ENCODE measurements at places on chromosomes 11 and 22.

GRCh38 chr11:105767931-105768330, 158.1 kb downstream of the GRIA4 start:
- DNase-seq, result no peak

DNA sequence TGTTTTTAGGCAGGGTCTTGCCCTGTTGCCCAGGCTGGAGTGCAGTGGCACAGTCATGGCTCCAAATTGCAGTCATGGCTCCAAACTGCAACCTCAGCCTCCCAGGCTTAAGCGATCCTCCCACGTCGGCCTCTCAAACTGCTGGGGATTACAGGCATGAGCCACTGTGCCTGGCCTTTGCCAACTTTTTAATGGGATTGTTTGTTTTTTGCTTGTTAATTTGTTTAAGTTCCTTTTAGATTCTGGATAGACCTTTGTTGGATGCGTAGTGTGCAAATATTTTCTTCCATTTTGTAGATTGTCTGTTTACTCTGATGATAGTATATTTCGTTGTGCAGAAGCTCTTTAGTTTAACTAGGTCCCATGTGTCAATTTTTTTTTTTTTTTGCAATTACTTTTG, 10.0 kb upstream of the SCGB1D1 start:
- no peak for DNase-seq

GRCh38 chr11:132959693-132960092, 572.6 kb downstream of the OPCML start:
- no peak for DNase-seq

DNA sequence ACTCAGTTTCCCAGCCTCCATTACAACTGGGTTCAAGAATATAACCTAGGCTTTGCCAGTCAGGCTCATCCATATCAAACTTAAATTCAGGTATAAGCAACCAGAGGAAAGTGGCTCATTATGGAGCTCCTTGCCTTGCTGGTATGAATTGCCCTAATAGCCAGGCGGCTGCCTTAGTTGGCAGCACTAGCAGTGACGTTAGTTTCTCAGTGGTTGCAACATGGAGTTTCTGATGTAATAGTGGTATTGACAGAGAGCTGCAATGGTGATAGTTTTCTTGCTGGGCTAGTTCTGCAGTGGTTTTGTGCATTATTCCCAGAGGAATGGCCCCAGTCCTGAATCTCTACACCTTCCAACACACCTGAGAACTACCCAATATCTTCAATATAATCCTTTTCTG, 3.8 kb upstream of the TMEM123 start:
- DNase-seq, result no peak

GRCh38 chr11:84022695-84023094, 736.5 kb upstream of the CCDC90B start:
- no peak for DNase-seq

DNA sequence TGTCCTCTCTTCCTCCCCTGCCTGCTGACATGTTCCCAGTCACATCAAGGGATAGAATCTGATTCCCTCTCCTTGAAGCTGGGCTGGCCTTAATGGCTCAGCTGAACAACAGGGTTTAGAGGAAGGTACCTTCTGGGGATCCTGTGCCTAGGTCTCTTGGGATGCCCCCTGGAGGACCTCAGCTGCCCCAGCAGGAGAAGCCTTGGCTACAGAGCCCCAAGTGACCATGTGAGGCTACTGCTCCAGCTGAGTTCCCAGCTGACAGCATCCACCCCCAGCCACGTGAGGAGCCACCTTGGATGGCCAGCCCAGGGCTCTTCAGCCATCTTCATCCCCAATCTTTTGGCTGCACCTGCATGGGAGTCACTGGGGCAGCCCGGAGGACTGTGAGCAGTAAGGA, 1499.3 kb downstream of the TBC1D22A start:
- no peak for DNase-seq

- DNase-seq, result no peak
Observed at GRCh38 chr11:46755962-46756361, 36.9 kb downstream of the F2 start.

DNA sequence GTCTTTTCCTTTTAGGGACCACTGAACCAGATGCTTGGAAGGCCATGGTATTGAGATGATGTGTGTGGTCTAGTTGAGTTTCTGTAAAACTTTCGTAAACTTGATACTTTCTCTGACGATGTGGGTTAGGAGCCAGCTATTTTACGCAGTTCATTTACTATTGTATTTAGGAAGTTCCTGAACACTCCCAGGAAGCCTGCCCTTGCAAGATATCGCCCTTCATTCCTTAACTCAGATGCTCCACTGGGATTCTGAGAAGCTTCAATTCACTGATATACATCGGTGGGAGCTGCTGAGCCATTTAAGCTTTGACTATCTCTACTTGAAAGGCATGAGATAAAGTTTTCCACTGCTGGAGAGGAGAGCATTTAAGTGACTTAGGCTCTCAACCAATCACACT, 121.3 kb downstream of the CSNK2A3 start:
- DNase-seq, result no peak

GRCh38 chr11:58576887-58577471, 1.3 kb upstream of the LPXN start:
- DNase-seq, result no peak

- DNase-seq, result no peak
Observed at GRCh38 chr22:25651332-25652085, 87.0 kb downstream of the GRK3 start.

DNA sequence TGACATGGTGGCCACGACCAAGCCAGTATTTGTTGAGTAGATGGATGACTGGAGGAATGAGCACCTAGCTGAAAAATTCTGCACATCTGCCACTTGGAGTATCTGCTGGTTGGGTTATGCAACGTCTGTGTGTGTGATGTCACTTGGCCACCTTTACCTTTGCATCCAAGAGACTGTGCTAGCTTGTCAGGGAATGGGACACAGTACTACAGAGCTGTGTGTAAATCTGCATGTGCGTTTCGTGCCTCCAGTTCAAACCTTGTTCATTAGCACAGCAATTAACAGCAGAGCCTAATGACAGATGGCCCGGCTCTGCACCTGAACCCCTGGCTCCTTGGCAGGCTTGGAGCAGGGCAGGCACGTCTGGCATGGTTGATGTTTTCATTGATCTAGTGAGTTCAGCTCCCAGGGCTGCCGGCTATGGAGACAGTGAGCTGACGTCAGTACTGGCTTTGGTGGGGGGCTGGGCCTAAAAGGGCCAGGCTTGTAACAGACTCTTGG, 188.4 kb upstream of the NAV2 start:
- DNase-seq, result no peak

GRCh38 chr11:74462009-74462408, 5.3 kb downstream of the KCNE3 start:
- no peak for DNase-seq

GRCh38 chr11:119343726-119344125, 2.8 kb downstream of the MFRP start:
- no peak for DNase-seq

GRCh38 chr22:43890901-43891331, 897 bp downstream of the PNPLA5 start:
- DNase-seq, result no peak

Measured in GM12864 (cell line).